ENCODE measurements at places on chromosomes 16 and 17.

DNA sequence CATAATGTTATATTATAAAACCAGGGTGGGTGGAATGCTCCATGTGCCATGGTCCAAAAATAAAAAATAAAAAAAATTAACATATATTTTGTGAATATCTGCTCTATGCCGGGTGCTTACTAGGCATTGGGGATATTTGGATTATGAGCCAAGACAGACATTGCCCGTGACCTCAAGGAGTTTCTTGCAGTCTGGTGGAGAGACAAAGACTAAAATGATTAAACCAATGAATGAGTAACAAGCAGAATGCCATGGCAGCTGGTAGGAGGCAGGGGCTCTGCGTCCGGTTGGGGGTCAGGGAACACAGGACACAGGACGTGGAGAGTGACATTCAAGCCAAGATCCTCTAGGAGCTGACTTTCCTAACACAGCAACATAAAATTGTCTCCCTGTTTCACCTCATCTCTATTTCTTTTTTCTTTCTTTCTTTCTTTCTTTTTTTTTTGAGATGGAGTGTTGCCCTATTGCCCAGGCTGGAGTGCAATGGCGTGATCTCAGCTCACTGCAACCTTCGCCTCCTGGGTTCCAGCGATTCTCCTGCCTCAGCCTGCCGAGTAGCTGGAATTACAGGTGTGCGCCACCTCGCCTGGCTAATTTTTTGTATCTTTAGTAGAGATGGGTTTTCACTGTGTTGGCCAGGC, 35.4 kb downstream of the RGS9 start:
- DNase-seq: no peak
- H3K27me3 ChIP-seq: no peaks in the 10 kb centered on the region
- H3K4me1 ChIP-seq: no peaks in the 10 kb centered on the region
- no peak overlapping the region for H3K27ac ChIP-seq
- peaks cover 2% of the 10 kb centered on the region for H3K36me3 ChIP-seq
- no peak overlapping the region for H3K4me3 ChIP-seq

- H3K27me3 ChIP-seq: no peaks in the 10 kb centered on the region
- no peak for DNase-seq
- H3K27ac ChIP-seq: no peak overlapping the region
Measured at GRCh38 chr16:75038036-75038858, 39.4 kb downstream of the ZNRF1 start.

- H3K4me3 ChIP-seq: no peak overlapping the region
- peaks cover 4% of the 10 kb centered on the region for H3K36me3 ChIP-seq
- no peak for DNase-seq
- no peaks in the 10 kb centered on the region for H3K27me3 ChIP-seq
- H3K4me1 ChIP-seq: no peaks in the 10 kb centered on the region
Measured at GRCh38 chr17:17114592-17115225, 72.5 kb downstream of the MPRIP start.

DNA sequence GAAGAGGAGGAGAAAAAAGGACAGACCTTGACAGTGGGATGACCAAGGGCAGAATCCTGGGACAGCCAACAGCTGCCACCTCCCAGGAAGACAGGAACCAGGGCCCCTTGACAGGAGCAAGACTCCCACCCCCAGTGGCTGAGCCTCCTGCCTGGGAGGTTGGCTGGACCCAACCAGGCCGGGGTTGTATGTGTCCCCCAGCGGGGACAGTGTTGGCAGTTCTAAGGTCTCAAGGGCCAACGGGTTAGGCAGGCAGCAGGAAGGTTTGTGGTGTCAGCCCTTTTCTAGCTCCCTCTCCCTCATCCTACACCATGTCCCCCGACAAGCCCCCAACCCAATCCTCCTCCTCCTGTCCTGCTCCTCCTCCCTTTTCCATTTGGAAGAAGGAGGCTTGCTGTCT, 126.2 kb downstream of the MRM1 start:
- no peaks in the 10 kb centered on the region for H3K36me3 ChIP-seq
- no peaks in the 10 kb centered on the region for H3K27me3 ChIP-seq
- H3K27ac ChIP-seq: no peak overlapping the region
- DNase-seq: no peak
- H3K4me3 ChIP-seq: no peak overlapping the region

- no peaks in the 10 kb centered on the region for H3K27me3 ChIP-seq
- H3K27ac ChIP-seq: no peak overlapping the region
- H3K4me3 ChIP-seq: no peak overlapping the region
- no peak for DNase-seq
Measured at GRCh38 chr16:70808371-70808770, 7.4 kb upstream of the VAC14 start.

DNA sequence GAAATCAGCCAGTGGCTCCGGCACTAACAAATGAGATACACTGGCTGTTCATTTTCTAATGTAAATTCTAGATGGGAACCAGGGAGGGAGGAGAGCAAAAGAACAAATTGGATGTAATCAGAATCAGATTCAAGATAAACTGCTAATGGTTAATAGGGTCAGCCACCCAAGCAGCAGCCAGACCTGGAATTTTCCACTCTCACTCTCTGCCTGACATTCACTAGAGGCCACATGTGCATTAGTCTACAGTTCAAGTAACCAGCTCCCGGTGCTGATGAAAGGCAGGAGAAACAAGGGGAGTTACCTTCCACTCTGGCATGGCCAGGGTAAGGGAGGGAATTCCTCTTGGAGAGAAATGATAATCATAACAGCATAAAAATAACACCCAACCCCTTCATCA, 597.7 kb downstream of the TOX3 start:
- H3K4me3 ChIP-seq: no peak overlapping the region
- no peaks in the 10 kb centered on the region for H3K36me3 ChIP-seq
- peaks cover 7% of the 10 kb centered on the region for H3K4me1 ChIP-seq
- no peak for DNase-seq
- H3K27ac ChIP-seq: no peak overlapping the region
- H3K27me3 ChIP-seq: no peaks in the 10 kb centered on the region

GRCh38 chr16:31092330-31092729, 2.3 kb downstream of the VKORC1 start:
- no peak overlapping the region for H3K27ac ChIP-seq
- peaks cover 6% of the 10 kb centered on the region for H3K4me1 ChIP-seq
- peaks cover 24% of the 10 kb centered on the region for H3K36me3 ChIP-seq
- H3K27me3 ChIP-seq: no peaks in the 10 kb centered on the region

- no peak overlapping the region for H3K4me3 ChIP-seq
- no peak for DNase-seq
- H3K4me1 ChIP-seq: no peaks in the 10 kb centered on the region
- H3K27me3 ChIP-seq: peaks cover 5% of the 10 kb centered on the region
- no peak overlapping the region for H3K27ac ChIP-seq
Measured at GRCh38 chr16:27828671-27829070, 234.8 kb downstream of the GSG1L start.

- no peak overlapping the region for H3K27ac ChIP-seq
- no peak overlapping the region for H3K4me3 ChIP-seq
- H3K4me1 ChIP-seq: no peaks in the 10 kb centered on the region
- DNase-seq: no peak
- peaks cover 25% of the 10 kb centered on the region for H3K36me3 ChIP-seq
Measured at GRCh38 chr16:9105189-9105588, 13.7 kb downstream of the HAPSTR1 start.

- no peak overlapping the region for H3K27ac ChIP-seq
- peaks cover 81% of the 10 kb centered on the region for H3K27me3 ChIP-seq
- H3K4me1 ChIP-seq: peaks cover 8% of the 10 kb centered on the region
- DNase-seq: no peak
- H3K36me3 ChIP-seq: no peaks in the 10 kb centered on the region
Measured at GRCh38 chr16:4934591-4934990, 2.4 kb downstream of the PPL start.

GRCh38 chr17:27532269-27533263, 76.3 kb downstream of the KSR1 start:
- H3K36me3 ChIP-seq: no peaks in the 10 kb centered on the region
- no peak for DNase-seq
- H3K27ac ChIP-seq: no peak overlapping the region

DNA sequence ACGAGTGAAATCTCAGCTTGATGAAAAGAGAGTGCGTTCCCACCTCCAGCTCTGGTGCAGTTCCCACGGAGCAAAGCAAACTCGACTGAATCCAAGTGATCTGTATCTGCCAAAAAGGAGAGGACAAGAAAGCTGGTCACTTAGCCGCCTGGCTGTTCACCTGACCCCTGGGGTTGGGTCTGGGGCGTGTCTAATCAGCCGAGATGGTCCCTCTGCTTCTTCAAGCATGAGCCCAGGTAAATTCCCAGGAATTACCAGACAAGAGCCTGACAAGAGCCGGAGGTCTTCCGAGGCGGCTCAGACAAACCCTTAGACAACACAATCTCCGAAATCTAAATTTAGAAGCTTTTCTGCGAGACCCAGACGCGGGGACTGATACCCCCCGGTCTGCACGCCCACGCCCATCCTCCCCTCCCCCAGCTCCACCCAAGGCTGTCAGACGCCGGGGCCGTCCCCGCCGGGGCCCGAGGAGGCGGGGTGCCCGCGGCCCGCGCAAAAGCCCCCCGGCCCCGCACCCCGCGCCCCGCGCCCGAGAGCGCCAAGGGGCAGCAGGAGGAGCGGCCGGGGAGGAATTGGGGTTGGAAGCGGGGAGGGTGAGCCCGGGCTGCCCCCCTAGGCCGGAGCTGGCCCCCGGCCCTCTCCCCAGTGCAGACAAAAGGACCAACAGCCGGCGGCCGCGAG, 674 bp downstream of the ZNF821 start:
- H3K27ac ChIP-seq: peak overlapping the region; percentile 76
- H3K4me3 ChIP-seq: peak overlapping the region; percentile 94
- H3K27me3 ChIP-seq: no peaks in the 10 kb centered on the region
- peaks cover 4% of the 10 kb centered on the region for H3K4me1 ChIP-seq
- H3K36me3 ChIP-seq: peaks cover 36% of the 10 kb centered on the region

GRCh38 chr16:49183911-49184310, 97.7 kb downstream of the CBLN1 start:
- H3K27me3 ChIP-seq: no peaks in the 10 kb centered on the region
- H3K36me3 ChIP-seq: no peaks in the 10 kb centered on the region
- H3K27ac ChIP-seq: no peak overlapping the region
- peak; percentile 15 for DNase-seq
- no peak overlapping the region for H3K4me3 ChIP-seq

DNA sequence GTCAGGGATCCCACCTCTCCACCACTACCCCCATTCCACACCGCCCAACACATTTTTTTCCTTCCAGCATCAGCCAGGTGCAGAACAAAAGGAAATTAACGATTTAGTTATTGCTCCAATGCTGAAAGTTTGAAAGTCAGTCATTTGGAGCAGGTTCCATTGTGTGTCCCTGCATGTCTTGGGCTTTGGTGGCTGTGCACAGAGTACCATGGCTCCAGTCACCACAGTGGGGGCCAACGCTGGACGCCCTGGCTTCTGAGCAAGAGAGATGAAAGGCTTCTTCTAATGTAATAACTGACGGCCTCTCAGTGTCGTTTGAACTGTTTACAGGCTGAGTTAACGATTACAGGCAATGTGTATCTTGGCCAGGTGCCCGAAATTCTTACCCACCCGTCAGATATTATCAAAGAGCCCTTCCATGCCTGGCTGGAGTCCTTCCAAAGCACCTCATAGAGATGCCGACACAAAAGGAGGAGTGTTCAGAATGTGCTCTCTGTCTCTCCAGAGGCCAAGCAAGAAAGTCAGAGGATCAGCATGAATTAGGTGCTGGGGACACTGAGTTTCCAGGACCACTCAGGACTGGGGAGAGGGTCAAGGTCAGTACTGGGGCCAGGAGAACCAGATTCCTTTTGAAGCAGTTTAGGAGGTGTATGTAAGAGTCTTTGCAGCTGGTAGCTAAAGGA, 25.9 kb downstream of the RNF43 start:
- H3K4me3 ChIP-seq: no peak overlapping the region
- no peaks in the 10 kb centered on the region for H3K36me3 ChIP-seq
- DNase-seq: no peak

DNA sequence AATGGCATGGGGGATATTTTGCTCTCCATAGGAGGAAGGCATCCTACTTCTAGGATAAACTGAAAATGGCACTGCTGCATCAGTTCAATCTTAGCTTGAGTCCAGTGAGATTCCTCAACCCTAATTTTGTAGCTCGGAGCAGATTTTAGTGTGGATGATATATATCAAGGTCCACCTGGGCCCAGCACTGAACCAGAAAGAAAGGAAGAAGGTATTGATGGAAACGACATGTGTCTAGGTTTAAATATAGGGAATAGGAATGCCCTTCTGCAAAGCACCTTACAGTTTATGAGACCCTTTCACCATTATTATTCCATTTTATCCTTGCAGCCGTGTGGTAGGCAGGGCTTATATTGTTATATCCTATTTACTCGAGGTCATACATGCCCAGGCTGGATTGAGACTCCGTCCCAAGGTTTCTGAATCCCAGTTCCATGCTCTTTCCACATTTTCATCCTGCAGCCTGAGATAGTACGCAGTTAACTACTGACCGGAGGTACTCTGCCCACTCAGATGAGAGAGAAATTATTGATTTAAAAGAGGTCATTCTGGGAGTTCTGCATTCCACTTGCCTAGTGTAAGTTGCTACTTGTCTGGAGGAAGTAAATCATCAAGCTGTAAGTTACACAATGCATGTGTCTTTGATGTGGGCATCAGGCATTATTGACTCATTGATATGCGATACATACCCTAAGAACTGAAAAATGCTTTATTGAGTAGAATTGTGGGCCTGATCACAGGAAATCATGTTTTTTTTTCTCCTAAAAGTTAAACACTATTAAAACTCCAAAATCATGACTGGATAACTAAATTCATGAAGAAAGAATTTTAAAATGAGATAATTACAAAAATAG, 10.1 kb downstream of the KRT39 start:
- H3K4me3 ChIP-seq: no peak overlapping the region
- DNase-seq: no peak
- H3K36me3 ChIP-seq: no peaks in the 10 kb centered on the region
- peaks cover 1% of the 10 kb centered on the region for H3K4me1 ChIP-seq
- H3K27me3 ChIP-seq: no peaks in the 10 kb centered on the region
- no peak overlapping the region for H3K27ac ChIP-seq

- no peaks in the 10 kb centered on the region for H3K4me1 ChIP-seq
- H3K4me3 ChIP-seq: peak overlapping the region; percentile 6
- DNase-seq: no peak
- H3K27me3 ChIP-seq: peaks cover 7% of the 10 kb centered on the region
- H3K27ac ChIP-seq: no peak overlapping the region
- peaks cover 2% of the 10 kb centered on the region for H3K36me3 ChIP-seq
Measured at GRCh38 chr16:89080196-89080853, 13.3 kb upstream of the ACSF3 start.

- H3K27me3 ChIP-seq: no peaks in the 10 kb centered on the region
- no peak overlapping the region for H3K4me3 ChIP-seq
- H3K27ac ChIP-seq: no peak overlapping the region
- no peak for DNase-seq
Measured at GRCh38 chr17:17035490-17035889, 6.8 kb upstream of the MPRIP start.
